ENCODE measurements at places on chromosomes 12 and 14.

DNA sequence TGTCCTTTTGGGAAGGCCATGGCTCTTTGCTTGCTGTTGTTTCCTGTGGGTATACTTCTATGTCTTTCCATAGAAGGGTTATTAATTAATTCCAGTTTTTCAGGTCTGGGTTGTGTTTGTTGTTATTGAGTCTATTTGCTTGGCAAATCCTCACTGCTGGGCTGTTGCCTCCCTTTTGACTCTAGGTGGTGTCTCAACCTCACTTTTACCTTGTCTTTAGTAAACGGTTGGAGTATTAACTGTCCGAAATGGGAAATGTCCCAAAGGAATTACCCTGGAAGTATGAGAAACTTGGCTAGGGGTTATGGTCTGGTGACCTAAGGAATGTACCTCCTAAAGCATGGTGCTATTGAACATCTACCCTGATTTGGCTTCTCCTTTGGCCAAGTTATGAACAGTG is 16.7 kb downstream of the PRH1 start:
- no peak for DNase-seq

- DNase-seq = no peak
Observed at GRCh38 chr14:93729993-93730392, 58.3 kb downstream of the PRIMA1 start.

GRCh38 chr12:103677905-103678304 is 90.8 kb downstream of the STAB2 start:
- no peak for DNase-seq

DNA sequence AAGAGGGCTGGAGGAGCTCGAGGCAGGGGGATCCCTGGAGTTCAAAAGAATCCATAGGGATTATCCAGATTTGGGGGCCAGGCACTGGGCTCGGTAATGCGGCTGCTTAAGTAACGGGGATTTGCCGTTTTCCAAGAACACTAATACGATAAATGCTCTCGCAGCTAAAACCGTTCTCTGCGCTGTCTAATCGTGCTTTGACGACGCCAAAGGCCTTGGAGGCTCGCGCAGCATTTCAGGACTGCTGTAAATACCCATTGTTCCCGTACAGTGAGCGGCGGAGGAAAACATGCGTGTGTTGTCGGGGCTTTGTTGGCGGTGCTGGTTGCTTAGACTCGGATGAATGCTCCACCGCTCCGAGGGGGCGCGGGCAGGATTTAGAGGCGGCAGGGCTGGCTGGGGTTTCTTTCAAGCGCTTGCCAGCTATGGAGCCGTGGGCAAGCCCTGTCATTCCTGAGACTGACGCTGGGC is 26.2 kb downstream of the DIO3 start:
- no peak for DNase-seq

DNA sequence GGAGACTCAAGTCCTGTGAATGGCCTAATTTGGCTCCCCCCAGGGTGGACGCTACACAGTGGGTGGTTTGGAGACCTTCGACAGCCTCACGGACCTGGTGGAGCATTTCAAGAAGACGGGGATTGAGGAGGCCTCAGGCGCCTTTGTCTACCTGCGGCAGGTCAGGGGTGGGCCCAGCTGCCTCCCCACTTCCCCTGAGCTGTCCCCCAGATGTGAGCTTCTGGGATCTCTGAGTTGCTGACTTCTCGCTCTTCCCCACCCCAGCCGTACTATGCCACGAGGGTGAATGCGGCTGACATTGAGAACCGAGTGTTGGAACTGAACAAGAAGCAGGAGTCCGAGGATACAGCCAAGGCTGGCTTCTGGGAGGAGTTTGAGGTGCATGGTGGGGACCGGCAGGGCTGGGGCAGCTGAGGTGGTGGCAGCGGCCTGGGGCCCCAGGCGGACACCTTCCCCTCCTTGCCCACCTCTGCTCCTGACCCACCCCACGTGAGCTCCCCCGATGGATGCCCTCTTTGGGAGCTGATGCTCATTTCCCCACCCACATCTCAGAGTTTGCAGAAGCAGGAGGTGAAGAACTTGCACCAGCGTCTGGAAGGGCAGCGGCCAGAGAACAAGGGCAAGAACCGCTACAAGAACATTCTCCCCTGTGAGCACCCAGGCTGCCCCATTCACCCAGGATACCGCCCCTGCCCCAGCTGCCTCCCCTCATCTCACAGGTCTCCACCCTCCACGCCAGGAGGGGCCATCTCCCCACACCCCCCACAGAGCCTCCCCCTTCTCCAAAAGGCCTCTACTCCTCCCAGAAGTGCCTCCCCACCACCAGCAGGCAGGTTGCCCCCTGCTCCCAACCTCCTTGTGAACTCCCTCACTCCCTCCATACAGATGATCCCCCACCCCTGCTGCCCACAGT is 4.2 kb downstream of the PTPN6 start:
- DNase-seq = no peak

- no peak for DNase-seq
Observed at GRCh38 chr14:96745500-96746051, 51.6 kb upstream of the VRK1 start.

- no peak for DNase-seq
Observed at GRCh38 chr14:70378696-70379095, 19.2 kb upstream of the COX16 start.

DNA sequence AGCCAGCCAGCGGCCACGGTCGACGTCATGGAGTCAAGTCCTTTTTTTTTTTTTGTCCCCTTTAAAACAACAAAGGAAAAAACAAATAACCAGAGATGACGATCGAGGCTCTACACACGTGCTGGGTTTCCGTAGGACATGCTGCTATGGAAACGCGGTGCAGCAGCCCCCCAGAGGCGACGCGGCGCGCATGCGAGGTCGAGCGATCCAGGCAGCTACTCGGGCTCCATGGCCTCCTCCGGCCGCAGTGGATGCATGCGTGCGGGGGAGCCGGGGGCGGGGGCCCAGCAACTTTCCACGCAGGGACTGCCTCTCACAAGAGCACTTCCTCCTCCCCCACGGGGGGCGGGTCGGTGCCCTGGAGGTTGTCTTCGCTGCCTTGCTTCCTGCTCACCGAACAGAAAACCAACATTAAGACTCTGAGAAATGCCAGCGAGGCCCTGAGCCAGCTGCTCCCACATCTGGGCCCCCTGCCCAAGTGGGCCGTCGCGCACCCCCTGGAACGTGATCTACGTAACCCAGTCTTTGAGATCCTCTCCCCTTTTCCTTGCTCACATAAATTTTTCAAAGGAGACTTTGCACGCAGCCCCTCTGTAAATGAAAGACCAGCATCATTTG is 30.7 kb downstream of the P2RX4 start:
- DNase-seq = peak; percentile 60

DNA sequence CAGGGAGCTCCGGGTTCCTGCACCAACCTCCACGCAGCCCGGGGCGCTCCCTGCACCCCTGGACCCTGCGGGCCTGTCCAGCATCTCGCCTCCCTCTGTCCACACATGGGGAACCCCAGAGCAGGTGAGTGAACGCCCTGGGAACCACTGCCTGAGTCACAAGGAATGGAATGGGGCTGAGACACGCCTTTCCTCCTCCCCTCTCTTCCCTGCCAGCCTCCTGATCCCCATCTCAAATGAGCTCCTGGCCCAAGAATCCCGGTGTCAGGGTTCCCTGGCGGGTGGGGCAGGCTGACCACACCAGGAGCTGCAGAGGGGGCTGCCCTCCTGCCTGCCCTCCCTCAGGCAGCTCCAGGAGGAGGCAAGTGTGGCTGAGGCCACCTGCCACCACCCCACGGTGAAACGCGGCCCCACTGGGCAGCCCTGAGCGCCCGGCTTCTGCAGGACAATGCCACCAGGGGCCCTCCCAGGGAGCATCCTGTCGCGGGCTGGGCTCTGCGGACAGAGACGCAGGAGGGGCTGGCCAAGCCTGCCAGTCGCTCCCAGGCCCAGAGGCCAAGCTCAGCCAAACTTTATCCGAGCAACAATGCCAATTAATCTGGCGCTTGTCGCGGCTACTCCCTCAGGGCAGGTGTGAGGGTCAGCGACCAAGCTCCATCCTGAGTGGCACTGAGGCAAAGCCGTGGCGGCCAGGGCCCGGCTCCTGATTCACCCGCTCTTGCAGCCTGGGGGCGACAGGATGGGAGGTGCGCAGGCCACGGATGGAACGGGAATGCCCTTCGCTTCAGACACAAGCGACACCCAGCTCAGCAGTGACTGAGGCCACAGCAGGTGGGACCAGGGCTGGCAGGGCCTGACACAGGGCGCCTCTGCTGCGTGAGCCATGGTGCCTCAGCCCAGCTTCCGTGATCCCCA is 44.3 kb downstream of the GALNT9 start:
- no peak for DNase-seq

DNA sequence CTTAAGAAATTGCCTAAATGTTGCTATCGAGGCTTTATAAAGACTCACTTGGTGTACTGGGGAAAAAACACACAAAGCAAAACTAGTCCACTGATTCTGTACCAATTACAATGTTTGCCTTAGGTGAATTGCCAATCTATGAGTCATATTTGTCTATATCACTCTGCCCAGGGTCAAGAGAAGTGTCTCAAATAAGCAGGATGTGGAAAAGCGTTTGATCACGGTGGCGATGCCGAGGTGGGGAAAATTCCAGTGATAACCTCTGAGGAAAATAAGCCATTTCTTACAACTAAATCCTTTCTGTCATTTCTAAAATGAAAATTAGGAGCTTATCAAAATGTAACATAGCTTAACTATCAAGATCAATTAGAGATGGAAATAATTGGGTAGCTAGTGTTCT is 148.6 kb upstream of the DIO3 start:
- no peak for DNase-seq

DNA sequence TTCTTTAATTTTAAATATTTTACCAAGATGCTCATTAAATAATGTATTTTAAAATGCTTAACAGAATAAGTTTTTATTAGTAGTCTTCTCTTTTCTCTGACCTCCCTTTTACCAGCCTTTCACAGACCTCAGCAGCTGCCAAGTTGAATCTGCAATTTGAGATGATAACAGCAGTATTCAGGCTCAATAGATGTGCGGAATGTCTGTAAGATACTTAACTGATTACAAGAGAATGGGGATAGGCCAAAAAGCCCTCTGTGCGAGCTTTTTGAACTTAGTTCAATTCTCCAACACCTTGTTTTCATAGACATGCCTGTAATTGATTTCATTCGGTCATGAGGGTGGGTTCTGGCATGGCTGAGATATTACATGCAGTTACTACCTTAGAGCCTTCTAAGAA is 277.2 kb downstream of the TMTC2 start:
- DNase-seq = no peak

GRCh38 chr12:49556391-49557186 is 11.4 kb downstream of the MCRS1 start:
- DNase-seq = no peak

DNA sequence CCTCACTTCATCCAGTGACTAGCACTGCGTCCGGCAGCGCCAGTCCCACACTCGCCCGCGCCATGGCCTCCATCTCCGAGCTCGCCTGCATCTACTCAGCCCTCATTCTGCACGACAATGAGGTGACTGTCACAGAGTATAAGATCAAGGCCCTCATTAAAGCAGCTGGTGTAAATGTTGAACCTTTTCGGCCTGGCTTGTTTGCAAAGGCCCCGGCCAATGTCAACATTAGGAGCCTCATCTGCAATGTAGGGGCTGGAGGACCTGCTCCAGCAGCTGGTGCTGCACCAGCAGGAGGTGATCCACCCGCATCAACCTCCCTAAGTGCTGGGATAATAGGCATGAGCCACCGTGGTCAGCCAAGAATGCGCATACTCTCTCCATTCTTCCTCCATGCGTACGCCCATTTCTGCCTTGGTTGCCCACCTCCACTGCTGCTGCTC is 59.9 kb downstream of the IRF2BPL start:
- no peak for DNase-seq
